ENCODE measurements at places on chromosomes 3 and 15. TPM values are rescaled to one million over a fixed set of nuclear protein-coding genes. Genes with fewer than 3 reads are reported as not detected.

DNA sequence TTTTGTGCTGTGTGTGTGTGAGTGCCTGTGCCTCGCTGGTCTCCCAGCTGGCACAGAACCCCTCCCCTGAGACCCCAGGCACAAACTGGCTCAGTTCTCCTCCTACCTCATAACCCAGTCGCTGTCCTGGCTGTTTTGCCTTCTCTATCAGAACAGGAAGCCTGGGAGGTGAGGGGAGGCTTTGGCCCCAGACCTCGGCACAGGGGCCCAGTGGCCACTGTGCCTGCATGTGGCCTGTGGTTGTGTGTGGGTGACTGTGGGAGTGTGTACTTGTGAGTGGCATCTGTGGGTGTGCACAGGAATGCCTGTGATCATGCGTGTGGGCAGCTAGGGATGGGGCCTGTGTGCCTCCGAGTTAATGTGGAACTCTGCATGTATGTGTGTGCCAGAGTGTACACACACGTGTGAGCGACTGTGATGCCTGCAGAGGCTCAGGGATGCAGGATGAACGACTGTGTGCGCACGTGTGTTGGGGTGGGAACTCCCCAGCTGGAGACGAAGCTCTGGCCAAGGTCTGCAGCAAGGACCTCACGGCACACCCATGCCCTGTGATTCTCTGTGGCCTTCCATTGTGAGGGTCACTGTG, 32.3 kb downstream of the PSTPIP1 start:
- DNase-seq = no peak

DNA sequence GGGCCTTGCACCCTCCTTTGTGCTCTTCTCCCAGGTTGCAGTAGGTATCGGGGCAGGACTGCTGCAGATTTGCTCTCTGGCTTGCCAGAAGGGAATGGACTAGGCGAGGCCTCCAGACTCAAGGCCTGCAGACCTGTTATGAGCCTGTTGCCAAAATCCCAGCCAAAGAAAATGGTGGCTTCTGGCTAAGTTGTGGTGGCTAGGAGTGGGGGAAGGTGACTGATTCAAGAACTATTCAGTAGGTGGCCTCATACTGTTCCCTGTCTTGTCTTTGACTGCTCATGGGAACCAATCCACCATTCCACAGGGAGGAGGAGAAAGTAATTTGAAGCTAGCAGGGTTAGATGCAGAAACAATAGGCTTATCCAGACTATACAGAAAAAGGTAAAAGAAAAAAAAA, 380.4 kb upstream of the PROK2 start:
- no peak for DNase-seq

Gene GCSAM
- total RNA-seq = not detected

Gene RPP14
- 30.0 TPM for total RNA-seq

Gene ABTB1
- 8.4 TPM for total RNA-seq

Gene KCNMB3
- total RNA-seq = 2.3 TPM

Gene PLSCR2
- total RNA-seq = not detected
